Left lobe of liver (tissue), 2 donors: ENCODE measurements at places on chromosomes 7 and 10. TPM values are rescaled to one million over a fixed set of nuclear protein-coding genes. Genes with fewer than 3 reads are reported as not detected.

The SLC25A13 gene
- 96.4 TPM for total RNA-seq

The VKORC1L1 gene
- total RNA-seq: 17.7 TPM

The ZNF316 gene
- 18.6 TPM for total RNA-seq

The LBX1 gene
- not detected for total RNA-seq

The AGAP9 gene
- 14.8 TPM for total RNA-seq

The ZNF37A gene
- 7.3 TPM for total RNA-seq

The NPC1L1 gene
- 21.1 TPM for total RNA-seq

The TFPI2 gene
- 0.96 TPM for total RNA-seq

The TMEM184A gene
- total RNA-seq: 44.6 TPM
